NCI-H748 treated with DMSO at 0.1 percent for 48 hours (cell line): ENCODE measurements at places on chromosomes 4 and X.

GRCh38 chr4:1569461-1570151 is 114.5 kb downstream of the FAM53A start:
- no peak for DNase-seq

- no peak for DNase-seq
Observed at GRCh38 chr4:99878604-99879003, 15.6 kb downstream of the LAMTOR3 start.

DNA sequence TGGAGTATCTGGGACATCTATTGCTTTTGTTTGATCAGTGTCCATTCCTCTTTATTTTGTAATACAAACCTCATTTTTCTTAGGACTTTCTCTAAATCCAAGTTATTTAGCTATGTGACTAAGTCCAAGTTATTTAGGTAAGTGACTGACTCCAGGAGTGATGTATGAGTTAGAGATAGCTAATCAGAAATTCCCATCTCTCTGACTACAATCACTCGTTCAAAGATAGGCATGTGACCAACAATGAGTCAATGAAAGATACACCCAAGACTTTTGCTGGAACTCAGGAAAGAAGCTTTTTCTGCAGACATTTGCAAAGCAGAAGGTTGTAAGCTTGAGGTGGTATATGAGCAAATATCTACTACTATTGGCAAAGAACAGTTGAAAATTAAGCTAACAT is 72.5 kb upstream of the KCNIP4 start:
- DNase-seq = no peak

DNA sequence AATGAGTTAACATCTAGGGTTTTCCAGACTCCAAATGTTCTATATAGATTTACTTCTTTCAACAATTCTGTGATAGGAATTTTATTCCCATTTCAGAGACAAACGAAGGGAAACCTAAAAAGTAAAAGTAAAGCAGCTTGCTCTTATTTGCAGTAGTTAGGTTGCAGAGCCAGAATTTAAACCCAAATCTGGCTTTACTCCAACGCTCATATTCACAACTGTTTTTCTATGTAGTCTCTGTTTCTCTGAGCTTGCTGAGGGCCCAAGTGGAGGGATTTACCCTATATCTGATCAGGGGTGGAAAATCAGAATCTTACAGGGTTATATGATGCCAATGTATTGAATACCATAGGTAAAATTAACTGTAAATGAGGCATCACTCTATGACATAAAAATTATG is 599.1 kb upstream of the GRIA3 start:
- no peak for DNase-seq

- no peak for DNase-seq
Observed at GRCh38 chr4:6523251-6523650, 50.8 kb upstream of the PPP2R2C start.

DNA sequence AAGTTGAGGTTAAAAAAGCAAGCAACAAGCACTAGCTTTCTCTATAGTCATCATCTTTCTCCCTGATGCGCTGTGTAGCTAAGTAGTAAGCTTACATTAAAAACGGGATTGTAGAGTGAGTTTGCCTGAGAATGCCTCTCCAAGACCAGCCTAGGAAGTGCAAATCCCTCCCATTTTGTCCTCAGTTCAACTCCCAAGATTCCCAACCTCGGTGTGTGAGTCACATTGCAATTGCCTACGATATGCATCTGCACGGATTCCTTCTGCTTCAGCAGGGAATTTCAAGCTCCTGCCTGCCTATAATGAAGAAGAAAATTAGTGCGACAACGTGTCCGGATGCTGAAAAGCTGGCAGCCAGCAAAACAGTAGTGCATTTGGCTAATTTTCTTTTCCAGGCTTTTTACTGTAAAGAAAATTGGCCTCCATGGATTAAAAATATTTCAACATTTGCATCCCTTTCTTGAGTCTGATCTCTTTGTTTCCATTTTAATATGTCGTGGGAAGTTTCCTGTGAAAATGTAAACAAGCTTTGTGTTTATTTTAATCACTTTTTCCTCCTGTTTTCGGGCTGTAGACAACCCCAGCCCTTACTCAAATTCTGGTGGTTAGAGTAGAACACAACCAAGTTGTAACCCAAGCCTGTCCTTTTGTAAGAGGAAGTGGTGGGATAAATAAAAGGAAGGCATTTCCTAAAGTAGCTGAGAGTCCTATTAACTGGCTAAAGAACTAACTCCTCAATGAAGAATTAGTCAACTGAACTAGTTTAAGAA is 58.4 kb upstream of the TET2 start:
- no peak for DNase-seq

GRCh38 chr4:145293658-145294057 is 113.3 kb upstream of the OTUD4 start:
- no peak for DNase-seq

DNA sequence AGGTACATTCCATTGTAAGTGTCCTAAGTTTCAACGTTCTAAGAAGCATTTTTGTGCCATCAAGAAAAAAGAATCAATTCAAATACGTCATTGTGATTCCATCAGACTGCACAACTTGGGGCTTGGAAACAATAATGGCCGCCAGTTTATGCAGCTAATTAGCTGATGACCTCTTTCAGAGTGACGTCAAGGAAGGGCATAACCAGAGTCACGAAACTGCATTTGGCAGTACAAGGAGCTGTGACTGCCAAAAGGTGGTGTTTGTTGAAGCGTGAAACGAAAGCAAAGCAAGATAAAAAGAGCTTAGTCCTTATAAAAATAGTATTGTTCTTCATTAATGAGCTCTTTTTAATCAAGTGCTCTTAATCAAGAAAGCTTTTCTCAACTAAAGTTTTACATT is 81.1 kb upstream of the SH3RF1 start:
- no peak for DNase-seq

GRCh38 chr4:189124149-189124758 is 816.4 kb upstream of the FRG1 start:
- peak; percentile 18 for DNase-seq

- DNase-seq = no peak
Observed at GRCh38 chrX:18297251-18297650, 57.2 kb downstream of the SCML2 start.

GRCh38 chr4:26826721-26827120 is 33.9 kb upstream of the STIM2 start:
- DNase-seq = no peak

GRCh38 chrX:5674036-5674435 is 554.6 kb downstream of the NLGN4X start:
- no peak for DNase-seq

DNA sequence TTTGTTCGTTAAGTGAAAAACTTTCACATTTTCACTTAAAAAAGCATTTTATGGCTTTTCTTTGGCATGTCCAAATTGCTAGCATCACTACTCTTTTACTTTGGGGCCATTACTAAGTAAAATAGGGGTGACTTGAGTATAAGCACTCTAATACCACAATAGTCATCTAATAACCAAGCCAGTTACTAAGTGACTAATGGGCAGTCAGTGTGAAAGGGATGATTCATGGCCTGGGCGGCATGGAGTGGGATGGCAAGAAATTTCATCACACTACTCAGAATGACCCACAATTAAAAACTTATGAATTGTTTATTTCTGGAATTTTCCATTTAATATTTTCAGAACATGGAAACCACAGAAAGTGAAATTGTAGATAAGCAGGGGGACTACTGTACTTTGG is 60.9 kb downstream of the BMP15 start:
- DNase-seq = no peak

- DNase-seq = no peak
Observed at GRCh38 chrX:10079231-10079630, 77.5 kb upstream of the CLCN4 start.

DNA sequence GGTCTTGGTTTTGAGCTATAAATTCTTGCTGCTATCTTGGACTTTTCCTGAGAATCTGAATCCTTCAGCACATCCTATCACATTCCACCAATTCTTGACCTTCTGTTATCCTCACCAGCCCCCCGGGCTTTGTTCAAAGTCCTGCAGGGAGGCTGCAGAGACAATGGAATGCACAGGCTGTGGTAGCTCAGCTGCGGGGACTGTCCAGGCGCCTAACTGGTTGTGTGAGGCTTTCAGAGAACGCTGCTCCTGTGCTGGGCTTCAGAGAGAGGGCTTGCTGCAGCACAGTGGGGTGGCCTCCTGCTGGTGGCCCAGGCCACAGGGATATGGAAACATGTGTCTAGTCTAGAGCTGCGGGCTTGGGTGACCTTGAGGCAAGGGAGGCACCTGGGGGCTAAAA is 196.3 kb upstream of the GATB start:
- no peak for DNase-seq
